ENCODE measurements at places on chromosomes 11 and 22.
A peak's percentile ranks its signal among the peaks of the same experiment; 100 is the strongest.

DNA sequence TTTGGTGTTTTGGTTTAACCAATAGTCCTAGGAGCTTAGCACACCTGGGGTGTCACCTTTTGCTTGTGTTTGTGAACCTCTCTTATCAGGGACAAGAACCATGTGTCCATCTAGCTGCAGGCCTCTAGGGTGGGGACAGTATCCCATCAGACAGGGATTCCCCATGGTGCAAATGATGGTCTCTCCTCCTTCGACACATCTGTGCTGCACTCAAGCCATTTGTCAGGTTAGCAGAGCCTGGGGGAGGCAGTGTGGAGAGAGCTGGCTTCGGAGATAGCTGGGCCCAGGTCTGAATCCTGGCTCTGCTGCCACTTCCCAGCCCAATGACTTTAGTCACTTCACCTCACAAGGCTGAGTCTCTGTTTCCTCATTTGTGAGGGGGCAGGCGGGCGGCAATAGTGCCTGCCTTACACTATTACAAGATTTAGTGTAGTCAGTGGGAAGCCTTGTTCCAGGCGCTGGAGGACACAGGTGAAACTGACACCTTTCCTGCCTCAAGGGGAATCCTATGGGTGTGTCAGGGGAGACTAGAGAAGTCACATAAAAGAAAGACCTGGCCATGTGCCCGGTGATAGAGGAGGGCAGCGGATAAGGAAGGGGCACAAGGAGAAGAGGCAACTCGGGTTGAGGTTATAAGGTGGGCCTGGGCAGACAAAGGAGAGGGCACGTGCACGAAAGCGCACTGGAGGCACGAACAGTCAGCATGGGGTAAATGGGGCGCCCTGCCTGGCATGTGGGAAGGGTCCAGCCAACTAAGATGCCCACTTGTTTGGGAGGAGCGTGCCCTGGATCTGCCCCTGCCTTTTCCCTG is 12.6 kb downstream of the KLHL35 start:
- ATAC-seq: no peak

- ATAC-seq: no peak
These were observed 15.3 kb downstream of the TUG1 start for GRCh38 chr22:30984317-30984716.

DNA sequence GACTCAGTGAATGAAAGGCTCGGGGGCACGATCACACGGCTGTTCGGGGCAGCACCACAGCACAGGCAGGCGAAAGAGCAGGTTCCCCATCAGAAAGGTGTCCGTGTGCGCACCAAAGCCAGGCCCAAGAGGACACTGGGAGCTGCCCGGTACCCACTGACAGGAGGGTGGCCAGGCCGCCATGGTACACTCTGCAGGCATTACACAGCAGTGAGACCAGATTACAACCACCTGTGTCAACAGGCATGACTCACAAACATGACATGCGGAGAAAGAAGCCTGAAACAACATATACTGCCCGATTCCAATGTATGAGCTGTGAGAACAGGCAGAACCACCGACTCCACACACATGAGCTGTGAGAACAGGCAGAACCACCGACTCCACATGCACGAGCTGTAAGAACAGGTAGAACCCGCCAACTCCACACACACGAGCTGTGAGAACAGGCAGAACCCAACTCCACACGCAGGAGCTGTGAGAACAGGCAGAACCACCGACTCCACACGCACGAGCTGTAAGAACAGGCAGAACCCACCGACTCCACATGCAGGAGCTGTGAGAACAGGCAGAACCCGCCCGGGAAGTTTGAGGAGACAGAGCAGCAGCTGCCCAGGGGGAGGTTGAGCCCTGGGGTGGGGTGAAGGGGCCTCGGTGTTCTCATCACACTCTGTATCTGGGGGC is 32.6 kb downstream of the KIAA0930 start:
- ATAC-seq: no peak

DNA sequence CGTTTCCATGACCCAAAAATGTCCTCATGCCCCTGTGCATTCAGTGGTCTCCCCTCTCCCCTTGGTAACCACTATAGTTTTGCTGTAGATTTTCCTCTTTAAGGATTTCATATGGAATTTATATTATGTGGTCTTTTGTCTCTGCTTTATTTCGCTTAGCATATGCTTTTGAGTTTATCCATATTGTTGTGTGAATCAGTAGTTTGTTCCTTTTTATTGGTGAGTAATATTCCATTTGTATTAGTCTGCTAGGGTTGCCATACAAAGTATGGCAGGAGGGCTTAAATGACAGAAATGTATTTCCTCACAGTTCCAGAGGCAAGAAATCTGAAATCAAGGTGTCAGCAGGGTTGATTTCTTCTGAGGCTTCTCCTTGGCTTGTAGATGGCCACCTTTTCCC is 3.5 kb downstream of the ZNF74 start:
- no peak for ATAC-seq

GRCh38 chr11:12052676-12053605 is 44.5 kb upstream of the DKK3 start:
- ATAC-seq: no peak

DNA sequence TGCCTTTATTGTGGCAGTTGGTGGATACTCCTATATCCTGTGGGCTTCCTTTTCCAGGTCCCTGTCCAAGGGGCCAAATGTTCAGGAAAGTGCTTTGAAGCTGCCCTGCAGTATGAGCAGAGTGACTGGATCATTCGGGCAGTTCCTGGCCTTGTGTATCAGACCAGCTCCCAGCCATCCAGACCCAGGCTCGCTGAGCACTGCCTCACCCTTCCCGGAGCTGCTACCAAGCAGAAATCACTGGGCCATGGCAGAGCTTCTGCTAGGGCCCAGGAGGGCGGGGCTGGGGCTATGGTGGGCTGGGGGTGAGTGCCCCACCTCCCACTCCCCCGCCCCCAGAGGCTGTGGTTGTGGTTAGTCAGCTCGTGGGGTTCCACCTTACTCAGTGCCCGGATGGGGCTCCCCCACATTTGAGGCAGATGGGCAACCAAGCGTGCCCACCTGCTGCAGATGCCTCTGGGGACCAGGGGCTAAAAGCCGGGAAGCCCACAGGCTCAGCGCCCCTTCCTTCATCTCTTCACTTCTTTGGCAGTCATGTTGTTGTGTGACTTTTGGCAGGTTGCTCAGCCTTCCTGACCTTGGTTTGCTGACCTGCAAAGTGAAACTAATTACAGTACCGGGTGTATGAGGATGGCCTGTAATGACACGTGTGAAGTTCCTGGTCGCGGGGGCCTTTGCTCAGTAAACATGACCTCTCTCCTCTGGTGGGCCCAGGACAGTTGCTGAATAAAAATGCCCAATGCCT is 2.1 kb upstream of the LRRC32 start:
- ATAC-seq: peak; percentile 3

DNA sequence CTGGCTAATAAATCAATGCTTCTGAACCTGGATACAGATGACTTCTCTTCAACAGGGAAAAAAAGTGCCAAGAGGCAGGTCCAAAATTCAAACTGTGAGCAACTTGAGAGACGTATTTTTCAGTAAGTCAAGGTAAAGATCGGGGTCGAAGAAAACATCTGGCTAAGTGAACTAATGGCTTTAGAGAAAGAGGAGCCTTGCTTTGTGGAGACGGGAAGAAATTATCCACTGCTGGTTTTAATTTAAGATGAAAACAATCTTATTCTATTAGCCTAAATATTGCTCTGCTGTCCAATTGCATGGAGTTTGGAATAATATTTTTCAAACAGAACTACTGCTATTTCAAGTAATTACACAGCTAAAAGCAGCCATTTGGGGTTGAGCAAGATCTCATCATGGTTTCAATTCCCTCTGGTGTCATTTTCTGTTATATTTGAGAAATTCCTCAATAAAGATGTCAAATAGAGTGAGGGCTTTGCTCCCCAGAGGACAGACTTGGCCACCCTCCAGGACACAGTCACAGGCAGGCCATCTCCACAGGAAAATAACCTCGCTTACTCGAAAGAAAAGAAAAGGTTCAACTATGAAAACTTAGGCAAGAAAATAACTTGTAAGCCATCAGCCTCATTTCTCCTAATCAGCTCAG is 29.8 kb downstream of the SCUBE1 start:
- ATAC-seq: peak; percentile 61

DNA sequence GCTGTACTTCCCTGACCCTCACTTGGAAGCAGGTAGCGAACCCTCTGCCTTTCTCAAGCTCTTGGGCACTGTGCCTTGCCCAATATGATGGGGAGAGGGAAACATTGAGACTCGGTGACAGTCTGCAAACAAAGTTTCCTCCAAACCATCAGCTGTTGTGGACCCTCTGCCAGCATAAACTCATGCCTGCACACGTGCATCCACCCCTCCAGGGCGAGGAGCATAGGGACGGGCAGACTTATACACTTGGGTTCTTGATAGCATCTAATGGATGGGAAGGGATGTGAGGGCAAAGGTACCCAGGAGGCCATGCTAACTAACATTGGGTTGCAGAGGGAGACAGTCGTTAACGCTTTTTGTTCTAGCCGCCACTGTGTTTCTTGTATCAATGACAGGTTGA is 8.2 kb upstream of the MAPK8IP1 start:
- no peak for ATAC-seq

- ATAC-seq: no peak
These were observed 13.4 kb downstream of the APLNR start for GRCh38 chr11:57223601-57224000.

DNA sequence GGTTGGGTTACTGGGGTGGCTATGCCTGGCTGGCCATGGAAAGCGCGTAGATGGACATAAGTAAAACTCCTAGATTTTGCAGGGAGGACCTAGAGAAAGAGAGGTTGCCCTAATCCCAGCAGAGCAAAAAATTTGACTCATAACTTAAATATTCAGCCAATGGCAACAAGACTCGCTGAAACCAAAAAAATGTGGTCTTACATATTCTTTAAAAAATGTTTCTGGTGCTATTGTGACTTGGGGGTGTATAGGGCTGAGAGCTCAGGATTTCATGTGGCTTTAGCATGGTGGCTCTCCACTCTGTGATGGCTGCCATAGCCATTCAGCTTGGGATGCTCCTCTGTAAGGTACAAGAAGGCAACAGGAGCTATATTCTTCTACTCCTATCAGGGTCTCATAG is 27.2 kb upstream of the PDGFD start:
- ATAC-seq: no peak

DNA sequence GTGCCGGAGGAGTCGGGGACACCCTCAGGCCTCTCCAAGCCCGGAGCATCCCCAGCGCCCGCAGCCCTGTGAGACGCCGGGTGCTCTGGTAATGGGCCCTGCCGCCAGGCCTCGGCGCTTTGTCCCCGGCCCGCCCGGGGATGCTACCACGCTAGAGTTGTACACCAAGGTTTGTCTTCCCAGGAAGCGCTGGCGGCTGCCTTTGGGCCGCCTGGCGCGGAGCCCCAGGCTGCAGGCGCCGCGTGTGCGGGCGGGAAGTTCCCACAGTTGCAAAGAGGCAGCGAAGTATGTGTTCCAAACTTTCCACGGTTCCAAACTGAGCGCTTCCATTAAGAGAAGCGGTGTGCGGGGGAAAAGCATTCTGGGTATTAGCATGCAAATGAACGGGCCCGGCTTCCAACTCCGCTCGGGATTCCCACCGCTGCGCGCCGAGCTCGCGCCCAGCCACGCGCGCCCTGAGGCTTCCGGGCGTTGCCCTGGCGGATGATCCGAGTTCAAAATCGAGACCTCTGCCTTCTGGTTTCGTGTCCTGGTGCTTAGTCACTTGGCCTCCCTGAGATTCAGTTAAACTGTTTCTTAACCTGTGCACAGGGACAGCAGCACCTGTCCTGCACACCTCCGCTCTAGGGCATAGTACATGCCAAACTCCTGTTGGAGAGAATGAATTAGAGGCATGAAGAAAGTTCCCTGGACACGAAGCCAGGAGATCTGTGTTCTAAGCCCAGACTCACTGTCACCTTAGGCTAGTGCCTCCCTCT is 1.3 kb upstream of the PATZ1 start:
- peak; percentile 46 for ATAC-seq

DNA sequence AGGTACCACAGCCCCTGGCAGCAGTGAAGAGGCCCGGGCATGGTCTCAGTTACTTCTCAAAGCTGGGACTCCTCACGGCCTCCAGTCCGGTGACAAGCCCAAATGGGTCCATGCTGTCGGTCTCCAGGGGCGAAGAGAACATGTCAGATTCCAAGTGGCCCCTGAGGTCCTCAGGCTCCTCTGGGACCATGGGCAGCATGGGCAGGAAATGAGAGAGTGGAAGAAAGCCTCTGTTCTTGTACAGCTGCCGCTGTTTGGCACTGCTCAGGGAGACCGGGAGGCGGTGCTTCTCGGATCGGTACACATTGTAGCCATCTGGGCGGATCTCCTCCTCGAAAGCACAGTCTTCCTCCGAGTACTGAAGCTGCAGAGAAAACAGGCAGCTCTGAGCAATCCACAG is 4.6 kb downstream of the FGF19 start:
- ATAC-seq: no peak

DNA sequence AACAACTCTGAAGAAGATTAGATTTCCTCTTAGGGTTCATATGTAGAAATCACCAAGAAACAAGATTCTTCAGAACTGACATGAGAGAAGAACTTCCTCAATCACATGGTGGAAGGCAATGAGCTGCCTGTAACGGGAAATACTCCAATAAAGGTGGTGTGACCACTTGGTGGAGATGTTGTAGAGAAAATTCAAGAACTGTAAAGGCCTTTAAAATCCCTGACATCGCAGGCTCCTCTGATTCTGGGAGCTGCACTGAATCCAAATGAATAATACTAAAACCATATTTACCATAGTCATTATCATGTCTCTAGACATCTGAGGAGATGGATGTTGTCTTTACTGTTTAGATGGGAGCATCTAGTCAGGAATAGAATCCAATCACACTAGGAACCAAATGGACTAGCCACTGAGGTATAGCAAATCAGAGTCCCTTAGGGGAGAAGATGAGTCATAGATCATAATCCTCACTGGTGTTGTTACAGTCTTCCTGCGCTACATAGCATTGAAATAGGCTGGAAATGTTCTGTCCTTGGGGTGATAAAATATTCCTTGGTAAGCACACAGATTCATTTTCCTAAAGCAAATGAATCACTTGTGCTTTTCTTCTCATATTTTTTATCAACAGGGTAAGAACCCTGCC is 321.6 kb upstream of the TENM4 start:
- no peak for ATAC-seq

DNA sequence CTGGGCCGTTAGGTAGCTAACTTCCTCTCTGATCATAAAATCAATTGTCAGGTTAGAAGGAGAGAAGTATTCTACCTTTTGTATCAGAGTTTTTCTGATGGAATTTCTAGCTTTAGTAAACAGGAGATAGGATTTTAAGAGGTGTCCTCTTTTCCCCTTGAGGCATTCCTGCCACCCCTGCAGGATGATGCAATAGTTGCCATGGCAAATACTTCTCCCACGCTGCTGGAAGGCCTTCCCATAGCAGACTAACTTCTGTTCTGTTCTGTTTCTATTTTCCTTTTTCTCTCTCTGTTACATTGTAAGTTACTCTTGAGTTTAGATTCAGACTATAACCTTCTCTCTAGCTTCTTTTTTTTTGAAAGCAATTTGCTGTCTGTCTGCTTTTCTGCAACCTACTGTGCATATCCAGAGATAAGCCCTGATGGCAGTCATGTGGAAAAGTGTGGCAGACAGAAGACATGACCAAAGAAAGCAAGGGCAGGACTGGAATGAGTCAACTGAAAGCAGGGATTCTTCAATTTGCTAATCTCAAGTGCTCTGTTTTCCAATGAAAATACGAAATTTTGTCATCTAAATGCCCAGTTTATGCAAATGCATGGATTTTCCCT is 679.1 kb downstream of the DLG2 start:
- no peak for ATAC-seq

- no peak for ATAC-seq
These were observed 229.0 kb downstream of the BLID start for GRCh38 chr11:121886996-121887395.

GRCh38 chr11:119346605-119347004 is at the start of gene MFRP:
TSS of gene MFRP (minus strand) at chr11:119346705. CDS start at chr11:119346513, 192 bp downstream.
- no peak for ATAC-seq

Measured in gastroesophageal sphincter (tissue), 4 donors.